Cardiac fibroblast (primary cell): ENCODE measurements at places on chromosomes 16 and 17.

DNA sequence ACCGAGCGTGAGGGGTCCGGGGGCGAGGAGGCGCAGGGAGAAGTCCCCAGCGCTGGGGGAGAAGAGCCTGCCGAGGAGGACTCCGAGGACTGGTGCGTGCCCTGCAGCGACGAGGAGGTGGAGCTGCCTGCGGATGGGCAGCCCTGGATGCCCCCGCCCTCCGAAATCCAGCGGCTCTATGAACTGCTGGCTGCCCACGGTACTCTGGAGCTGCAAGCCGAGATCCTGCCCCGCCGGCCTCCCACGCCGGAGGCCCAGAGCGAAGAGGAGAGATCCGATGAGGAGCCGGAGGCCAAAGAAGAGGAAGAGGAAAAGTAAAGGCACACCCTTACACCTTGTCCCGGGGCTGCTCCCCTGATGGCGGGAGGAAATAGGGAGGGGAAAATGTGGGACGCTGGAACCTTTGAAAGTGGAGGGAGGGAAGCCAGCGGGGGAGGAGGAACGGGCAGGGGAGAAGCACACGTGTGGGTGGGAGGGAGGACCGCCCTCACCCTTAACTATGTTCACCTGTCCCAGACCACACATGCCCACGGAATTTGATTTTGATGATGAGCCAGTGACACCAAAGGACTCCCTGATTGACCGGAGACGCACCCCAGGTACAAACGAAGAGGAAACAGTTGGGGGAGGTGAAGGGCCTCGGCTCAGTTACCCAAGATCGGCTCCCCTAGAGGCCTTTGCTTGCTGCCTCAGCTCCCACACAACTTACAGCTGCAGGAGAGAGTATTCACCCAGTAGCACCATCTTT lies 916 bp downstream of the PAGR1 start:
- DNase-seq = peak; percentile 63

DNA sequence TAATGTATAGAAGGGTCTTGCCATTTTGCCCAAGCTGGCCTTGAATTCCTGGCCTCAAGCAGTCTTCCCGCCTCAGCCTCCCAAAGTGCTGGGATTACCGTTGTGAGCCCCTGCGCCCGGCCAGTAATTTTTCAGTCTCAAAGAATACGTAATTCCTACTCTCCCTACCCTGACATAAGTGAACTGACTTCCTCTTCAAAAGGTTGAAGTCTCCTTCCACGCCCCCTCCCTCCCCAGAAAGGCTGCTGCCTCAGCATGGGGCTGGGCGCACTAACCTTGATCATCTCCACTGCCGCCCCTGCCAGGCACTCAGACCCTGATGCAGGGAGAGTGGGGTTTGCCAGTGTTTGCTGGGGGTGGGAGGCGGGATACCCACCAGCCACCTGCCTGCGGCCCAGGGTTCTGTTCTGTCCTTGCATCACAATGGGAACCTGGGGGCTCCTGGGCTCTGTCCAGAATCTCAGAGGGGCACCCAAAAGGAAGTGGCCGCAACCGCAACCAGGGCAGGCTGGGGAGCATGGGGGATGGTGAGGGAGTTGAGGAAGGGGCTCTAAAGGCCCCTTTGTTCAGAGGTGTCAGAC lies 27.5 kb downstream of the KIFC3 start:
- DNase-seq = no peak

GRCh38 chr17:13962716-13963240 lies 106.5 kb upstream of the COX10 start:
- DNase-seq = no peak

DNA sequence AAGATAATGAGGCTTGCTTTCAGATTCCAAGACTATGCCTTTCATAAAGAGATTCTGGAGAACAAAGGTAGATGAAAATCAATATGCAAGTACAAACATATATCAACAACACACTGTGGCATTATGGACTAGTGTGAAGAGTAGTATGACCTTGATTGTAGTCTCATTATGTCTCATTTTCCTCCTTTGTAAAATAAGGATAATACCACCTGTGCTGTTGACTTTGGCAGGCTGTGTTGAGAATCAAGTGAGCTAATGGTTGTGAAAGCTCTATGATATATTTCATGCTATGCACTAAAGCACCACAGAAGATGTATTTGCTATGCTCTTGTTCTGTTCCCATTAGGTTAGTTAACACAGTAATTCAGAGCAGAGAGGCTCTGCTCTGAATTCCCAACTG lies 78.5 kb upstream of the NACA2 start:
- no peak for DNase-seq

GRCh38 chr17:11097121-11097520 lies 143.9 kb upstream of the SHISA6 start:
- DNase-seq = no peak

DNA sequence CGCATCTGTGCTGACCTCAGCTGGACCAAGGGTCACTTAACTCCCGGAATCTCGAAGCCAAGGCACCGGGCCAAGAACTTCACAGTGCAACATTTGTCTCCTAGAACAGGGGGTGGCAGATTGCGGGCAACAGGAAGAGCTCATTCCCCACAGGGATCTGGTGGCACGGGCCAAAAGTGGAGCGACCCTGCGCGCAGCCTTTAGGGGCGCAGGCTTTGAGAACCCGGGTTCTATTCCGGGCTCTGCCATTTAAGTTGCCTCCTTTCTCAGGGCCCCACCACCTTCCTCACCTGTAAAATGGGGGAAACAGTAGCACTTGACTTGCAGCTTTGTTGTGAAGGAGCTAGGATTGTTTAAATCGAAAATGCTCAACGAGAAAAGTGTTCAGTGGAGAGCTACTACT lies 651 bp downstream of the SHMT1 start:
- peak; percentile 11 for DNase-seq
